ENCODE measurements at places on chromosomes 12 and 14.
A peak's percentile ranks its signal among the peaks of the same experiment; 100 is the strongest.

GRCh38 chr14:98769326-98769725 lies 502.7 kb downstream of the BCL11B start:
- no peak for DNase-seq

DNA sequence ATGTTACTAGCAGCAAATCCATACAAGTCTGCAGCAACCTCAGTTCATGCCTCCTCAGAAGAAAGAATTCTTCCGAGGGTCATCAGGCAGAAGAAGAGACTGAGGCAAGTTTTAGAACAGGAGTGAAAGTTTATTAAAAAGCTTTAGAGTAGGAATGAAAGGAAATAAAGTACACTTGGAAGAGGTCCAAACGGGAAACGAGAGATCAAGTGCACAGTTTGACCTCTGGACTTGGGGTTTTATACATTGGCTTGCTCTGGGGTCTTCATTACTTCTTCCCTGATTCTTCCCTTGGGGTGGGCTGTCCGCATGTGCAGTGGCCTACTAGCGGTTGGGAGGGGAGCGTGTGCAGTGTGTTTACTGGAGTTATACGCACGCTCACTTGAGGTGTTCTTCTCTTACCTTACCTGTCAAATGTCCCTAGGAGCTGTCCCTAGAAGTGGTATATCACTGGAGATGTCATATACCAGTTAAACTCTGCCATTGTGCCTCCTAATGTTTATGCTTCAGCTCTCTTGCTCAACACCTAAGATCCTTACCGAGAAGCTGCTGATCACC lies 372.8 kb upstream of the KITLG start:
- no peak for DNase-seq

DNA sequence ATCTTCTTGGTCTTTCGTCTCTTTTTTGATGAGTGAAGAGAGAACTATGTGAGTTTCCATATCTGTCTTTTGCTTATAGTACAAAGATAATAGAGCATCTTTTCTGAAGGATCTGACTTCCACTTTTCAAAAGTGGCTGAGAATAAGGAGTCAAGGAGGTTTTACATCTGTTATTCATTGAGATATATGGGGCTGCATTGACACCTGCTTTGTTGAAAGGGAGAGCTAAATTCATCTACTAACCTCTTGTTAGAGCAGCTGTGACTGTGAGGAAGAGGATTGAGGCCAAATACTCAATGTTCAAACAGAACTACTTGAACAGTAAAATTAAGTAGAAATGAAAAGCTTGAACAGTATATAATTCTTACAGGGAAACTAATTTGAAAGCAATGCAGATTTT lies 130.2 kb upstream of the ATP2B1 start:
- no peak for DNase-seq

DNA sequence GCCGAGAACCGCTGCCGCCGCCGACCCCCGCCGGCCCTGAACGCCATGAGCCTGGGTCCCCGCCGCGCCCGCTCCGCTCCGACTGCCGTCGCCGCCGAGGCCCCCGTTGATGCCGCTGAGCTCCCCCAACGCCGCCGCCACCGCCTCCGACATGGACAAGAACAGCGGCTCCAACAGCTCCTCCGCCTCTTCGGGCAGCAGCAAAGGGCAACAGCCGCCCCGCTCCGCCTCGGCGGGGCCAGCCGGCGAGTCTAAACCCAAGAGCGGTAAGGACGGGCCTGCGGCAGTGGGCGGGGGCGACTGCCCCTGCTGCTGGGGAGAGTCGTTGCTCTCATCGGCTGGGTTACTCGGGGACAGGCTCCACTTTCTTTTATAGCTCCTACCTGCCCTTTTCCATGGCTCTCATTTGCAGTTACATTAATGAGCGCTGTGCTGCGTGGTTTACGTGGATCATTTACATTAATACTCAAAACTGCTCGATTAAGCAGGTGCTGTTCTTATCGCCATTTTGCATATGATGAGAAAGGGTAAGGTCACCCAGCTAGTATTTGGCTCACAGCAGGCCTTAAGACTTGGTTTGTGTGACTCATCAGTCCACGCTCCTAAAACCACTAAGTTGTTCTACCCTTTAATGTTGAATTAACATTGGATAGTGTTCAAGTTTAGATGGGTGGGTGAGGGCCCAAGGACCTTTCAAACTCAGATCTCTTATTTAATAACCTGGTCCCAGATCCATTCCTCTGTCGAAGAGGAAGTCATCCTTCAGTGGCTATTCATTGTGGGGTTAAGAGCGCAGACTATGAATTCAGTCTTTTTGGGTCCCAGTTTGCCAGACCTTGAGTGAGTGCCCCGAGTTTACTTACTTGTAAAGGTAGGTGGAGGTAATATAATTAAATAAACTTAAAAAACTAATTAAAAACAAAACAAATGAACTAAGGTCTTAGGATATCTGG lies 823 bp downstream of the RNF10 start:
- peak; percentile 54 for DNase-seq
